T1000 (cell line): ENCODE measurements at places on chromosomes 7 and 10.

GRCh38 chr10:34423673-34424625 is 391.1 kb downstream of the PARD3 start:
- no peak for DNase-seq

GRCh38 chr10:96292971-96293920 is 11.0 kb upstream of the DNTT start:
- DNase-seq = no peak

DNA sequence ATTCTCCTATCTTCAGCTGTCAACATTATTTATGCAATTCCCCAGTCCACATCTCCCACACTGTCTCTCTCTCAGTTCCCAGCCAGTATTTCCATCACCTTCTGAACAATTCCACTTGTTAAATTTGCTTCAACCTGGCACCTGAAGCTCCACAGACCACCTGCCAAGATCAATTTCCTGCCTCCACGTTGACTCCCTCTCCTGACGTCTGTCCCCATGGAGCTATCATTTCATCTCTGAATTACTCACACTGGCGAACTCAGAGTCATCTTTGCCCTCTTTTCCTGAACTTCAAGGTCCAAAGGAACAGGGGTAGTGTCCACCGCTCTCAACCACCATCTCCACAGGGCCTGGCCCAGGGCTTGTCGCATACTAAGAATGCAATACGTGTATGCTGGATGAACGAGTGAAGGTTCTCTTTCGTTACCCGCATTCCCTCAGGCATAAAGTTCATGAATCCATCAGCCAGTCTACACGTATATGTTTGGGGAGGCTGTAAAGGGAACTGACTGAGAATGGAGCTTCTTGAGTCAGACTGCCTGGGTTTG is 183.3 kb downstream of the JCAD start:
- DNase-seq = no peak

DNA sequence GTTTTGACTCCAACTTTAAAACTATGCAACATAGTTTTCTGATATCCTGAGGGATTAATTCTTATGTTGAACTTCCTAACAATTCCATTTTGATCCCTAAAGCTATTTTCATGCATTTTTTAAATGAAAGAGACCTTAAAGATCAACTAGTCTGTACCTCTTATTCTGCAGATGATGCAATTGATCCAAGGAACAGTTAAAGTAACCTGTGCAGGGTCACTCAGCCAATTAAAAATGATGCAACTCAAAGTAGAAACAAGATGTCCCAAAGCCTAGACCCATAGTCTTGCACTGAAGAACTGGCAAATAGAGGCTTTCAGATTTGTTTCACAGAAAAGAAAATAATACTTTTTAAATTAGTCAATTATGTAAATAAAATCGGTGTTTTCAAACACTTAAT is 86.3 kb downstream of the IMMP2L start:
- no peak for DNase-seq

GRCh38 chr10:104472505-104472904 is 118.9 kb downstream of the CFAP58 start:
- peak; percentile 65 for DNase-seq

DNA sequence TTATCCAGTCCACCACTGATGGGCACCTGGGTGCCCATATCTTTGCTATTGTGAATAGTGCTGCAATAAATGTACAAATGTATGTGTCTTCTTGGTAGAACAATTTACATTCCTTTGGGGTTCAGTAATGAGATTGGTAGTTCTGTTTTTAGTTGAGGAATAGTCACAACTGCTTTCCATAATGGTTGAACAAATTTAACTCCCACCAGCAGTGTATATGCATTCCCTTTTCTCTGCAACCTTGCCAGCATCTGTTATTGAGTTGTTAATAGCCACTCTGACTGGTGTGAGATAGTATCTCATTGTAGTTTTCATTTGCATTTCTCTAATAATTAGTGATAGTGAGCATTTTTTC is 27.8 kb downstream of the COA1 start:
- DNase-seq = no peak

- DNase-seq = no peak
Measured at GRCh38 chr7:40621592-40621998, 486.8 kb downstream of the SUGCT start.

DNA sequence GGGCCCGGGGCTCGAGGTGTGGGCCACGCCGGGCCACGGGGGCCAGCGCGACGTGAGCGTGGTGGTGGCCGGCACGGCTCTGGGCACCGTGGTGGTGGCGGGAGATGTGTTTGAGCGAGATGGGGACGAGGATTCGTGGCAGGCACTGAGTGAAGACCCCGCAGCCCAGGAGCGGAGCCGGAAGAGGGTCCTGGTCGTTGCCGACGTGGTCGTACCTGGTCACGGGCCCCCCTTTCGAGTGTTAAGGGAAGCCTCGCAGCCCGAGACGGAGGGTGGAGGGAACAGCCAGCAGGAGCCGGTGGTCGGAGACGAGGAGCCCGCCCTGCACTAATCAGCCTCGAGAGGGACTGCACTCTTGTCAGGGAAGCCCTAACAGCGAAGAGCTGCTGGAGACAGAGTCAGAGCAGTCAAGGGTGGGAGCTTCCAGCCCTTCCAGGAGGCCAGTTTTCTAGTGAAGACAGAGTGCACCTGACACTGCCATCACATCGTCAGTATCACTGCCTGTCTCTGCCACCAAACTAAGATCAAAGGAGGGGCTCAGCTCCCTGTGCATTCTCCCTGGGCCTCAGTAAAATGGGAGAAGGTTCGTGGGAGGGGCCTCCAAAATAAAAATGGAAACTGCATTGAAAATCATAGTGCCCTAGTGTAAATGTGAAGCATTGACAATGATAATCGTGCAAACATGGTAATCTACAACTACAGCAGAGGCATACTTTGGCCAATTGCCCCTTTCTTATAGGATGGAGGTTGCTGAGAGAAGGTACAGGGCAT is 1.3 kb downstream of the MBLAC1 start:
- no peak for DNase-seq

DNA sequence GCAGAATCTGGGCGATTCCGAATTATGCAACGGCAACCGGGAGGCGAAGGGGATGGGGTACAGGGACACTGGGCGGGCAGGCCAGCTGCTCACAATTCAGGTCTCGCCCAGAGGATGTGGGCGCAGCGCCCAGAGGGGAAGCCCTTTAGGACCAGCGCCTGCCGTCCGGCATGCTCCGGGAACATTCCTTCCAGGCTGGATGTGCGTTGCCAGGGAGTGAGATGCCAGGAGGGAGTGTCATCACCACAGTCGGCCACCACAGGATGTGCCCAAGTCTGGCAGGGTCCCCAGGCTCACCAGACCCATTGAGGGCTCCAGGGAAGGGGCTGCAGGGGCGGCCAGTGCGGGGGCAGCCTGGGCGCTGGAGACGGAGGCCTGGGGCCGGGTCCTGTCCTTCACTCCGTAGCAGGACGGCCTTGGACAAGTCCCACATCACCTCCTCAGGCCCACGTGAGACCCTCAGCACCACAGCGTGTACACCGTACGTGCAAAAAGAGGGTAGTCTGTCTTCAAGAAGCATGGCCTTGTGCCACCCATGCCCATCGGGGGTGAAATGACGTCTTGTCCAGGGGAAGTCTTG is 63.9 kb downstream of the FOXL3 start:
- no peak for DNase-seq

- no peak for DNase-seq
Measured at GRCh38 chr10:75404815-75405597, 3.4 kb upstream of the ZNF503 start.

DNA sequence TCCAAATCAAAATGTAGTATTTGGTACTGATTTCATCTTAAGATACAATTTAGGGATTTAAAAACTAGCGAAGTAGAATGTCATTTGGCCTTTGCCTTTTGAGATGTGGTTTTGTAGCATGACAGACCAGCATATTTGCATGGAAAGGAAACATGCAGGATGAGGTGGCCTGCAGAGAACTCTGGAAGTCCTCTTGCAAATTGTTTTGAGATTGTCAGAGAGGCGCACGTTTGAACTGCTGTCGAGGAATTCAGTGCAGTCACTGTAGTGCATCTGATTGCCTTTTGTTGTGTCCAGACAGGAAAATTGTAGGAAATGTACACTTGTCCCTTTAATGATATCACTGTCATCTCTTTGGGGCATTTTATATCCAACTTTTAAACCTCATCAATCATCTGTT is 136.7 kb downstream of the CELF2 start:
- DNase-seq = no peak

- DNase-seq = no peak
Measured at GRCh38 chr7:32073533-32073932, 3.3 kb upstream of the PDE1C start.

- DNase-seq = no peak
Measured at GRCh38 chr7:142111499-142111898, at the start of gene MGAM2. TSS of gene MGAM2 (plus strand) at chr7:142111718. CDS start at chr7:142116874, 5,156 bp downstream.

DNA sequence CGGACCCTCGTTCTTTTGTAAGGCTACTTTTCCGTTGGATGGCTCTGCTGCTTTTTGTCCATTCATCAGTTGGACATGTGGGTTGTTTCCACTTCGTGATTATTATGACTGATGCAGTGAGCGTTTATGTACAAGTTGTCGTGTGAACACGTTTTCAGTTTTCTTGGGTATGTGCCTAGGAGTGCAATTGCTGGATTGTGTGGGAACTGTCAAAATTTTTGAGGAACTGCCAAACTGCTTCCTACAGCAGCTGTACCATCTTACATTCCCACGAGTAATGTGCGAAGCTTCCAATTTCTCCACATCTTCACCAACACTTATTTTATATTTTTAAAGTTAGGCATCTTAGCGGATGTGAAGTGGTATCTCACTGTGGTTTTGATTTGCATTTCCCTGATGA is 10.4 kb downstream of the FKBP6 start:
- DNase-seq = no peak

DNA sequence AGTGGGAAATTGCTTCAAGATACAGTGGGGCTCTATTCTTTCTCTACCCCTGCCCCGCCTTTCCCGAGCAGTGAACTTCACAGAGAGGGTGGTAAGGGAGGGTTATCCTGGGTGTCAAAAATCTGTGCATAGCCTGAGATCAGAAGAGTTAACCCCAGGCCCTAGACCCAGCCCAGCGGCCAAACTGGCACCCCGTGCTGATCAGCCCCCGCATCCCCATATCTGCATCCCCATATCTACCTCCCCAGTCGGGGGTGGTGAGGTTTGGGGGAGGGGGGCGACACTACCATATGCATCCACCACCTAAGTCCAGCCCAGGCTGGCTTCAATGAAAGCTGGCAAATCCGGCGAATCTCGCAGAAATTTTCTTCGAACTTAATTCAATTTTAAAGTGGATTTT is 7.0 kb upstream of the DLX6 start:
- no peak for DNase-seq

- peak; percentile 35 for DNase-seq
Measured at GRCh38 chr7:6443372-6443941, 4.3 kb downstream of the DAGLB start.

DNA sequence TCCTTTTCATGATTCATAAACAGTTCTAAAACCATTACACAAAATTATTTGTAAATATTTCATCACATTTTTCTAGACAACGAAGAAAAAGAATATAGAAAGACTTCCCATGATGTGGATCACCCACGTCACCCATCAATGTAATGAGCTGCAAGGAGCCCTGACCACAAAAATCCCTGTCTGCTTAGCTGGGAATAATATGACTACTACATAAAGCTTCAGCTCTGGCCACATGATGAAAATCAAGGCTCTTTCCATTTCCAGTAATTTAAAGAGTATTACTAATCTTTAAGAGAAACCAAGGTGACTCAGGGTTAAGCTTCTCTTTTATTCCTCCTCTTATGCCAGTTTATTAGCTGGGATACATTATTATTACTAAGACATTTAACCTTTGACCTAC is 180.8 kb upstream of the CACNA2D1 start:
- peak; percentile 26 for DNase-seq

- no peak for DNase-seq
Measured at GRCh38 chr10:28541717-28542365, 8.9 kb downstream of the WAC start.

GRCh38 chr10:48444861-48445841 is 138.7 kb downstream of the MAPK8 start:
- DNase-seq = no peak

DNA sequence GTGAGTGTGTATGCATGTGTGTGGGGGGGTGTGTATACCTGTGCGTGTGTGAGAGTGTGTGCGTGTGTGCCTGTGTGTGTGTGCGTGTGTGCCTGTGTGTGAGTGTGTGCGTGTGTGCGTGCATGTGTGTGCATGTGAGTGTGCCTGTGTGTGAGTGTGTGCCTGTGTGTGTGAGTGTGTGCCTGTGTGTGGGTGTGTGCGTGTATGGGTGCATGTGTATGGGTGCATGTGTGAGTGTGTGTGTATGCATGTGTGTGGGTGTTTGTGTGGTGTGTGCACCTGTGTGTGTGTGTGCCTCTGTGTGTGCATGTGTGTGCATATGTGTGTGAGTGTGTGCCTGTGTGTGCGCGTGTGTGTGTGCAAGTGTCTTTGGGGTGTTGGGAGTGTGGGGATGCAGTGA is 6.4 kb downstream of the ANTXRL start:
- no peak for DNase-seq

GRCh38 chr10:102261196-102261595 is 15.9 kb downstream of the GBF1 start:
- DNase-seq = no peak

DNA sequence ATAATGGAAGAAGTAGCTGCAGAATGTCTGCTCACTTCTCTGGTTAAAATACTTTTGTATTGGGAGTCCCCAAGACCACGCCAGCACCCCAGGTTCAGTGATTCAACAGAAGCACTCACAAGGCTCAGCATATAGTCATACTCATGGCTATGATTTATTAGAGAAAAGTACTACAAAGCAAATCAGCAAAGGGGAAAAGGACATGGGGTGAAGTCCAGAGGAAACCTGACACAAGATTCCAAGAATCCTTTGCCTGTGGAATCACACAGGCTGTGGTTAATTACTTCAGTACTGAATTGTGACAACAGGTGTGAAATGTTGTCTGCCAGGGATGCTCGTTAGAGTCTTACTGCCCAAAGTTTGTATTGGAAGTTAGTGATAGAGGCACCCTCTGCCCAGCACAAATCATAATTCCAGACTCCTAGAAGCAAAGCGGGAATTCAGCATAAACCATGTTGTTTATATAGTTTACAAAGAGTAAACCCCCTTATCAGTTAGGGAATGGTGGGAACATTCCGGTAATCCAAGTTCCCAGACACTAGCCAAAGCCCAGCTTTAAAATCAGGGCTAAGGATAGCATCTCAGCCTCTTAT is 79.4 kb downstream of the HYCC1 start:
- DNase-seq = no peak

- no peak for DNase-seq
Measured at GRCh38 chr10:13993169-13993568, 337.6 kb downstream of the FRMD4A start.

GRCh38 chr10:85609509-85609908 is 757.1 kb downstream of the GRID1 start:
- DNase-seq = no peak

- no peak for DNase-seq
Measured at GRCh38 chr10:57579926-57580325, 687.8 kb downstream of the IPMK start.
